ENCODE measurements at places on chromosomes 6 and 20. TPM values are rescaled to one million over a fixed set of nuclear protein-coding genes. Genes with fewer than 3 reads are reported as not detected.

DNA sequence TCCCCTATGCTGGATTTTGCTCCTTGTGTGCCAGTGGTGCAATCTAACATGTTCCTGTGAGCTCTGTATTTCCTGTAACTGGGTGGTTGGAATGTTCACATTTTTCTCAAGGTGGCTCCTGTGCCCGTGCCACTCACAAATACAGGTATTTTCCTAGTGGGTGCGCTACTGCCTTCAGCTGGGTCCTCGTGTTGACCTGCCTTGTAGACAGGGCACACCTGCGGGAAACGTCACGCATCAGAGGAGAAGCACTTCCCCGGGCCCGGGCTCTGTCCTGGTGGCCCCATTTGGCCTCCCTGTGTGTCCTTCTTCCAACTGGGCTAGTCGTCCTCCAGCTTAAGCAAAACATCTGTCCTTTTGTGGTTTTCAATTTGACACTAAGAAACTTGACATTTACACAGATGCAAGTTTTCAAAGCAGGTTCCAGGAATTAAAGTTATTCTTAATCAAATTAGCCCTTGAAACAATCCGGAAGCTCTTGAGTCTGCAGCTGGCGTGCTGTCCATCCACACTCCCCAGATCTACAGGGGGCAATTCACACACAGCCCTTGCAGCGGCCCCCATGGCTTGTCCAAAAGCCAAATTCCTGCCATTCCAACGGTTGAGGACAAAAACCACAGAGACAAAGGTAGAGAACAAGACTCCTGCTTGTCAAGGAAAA, 275.1 kb downstream of the CDC5L start:
- no peak for DNase-seq

- no peak for DNase-seq
Observed at GRCh38 chr20:46439837-46440236, 33.4 kb upstream of the ELMO2 start.

GRCh38 chr6:165936660-165937059, 231.0 kb downstream of the TBXT start:
- DNase-seq: no peak

- peak; percentile 70 for DNase-seq
Observed at GRCh38 chr20:51631011-51631950, 88.8 kb upstream of the NFATC2 start.

GRCh38 chr6:43785220-43785752, 15.3 kb downstream of the VEGFA start:
- no peak for DNase-seq

- peak; percentile 84 for DNase-seq
Observed at GRCh38 chr6:45421709-45422502, 44.2 kb upstream of the SUPT3H start.

GRCh38 chr6:47853766-47854165, 71.9 kb downstream of the OPN5 start:
- no peak for DNase-seq

DNA sequence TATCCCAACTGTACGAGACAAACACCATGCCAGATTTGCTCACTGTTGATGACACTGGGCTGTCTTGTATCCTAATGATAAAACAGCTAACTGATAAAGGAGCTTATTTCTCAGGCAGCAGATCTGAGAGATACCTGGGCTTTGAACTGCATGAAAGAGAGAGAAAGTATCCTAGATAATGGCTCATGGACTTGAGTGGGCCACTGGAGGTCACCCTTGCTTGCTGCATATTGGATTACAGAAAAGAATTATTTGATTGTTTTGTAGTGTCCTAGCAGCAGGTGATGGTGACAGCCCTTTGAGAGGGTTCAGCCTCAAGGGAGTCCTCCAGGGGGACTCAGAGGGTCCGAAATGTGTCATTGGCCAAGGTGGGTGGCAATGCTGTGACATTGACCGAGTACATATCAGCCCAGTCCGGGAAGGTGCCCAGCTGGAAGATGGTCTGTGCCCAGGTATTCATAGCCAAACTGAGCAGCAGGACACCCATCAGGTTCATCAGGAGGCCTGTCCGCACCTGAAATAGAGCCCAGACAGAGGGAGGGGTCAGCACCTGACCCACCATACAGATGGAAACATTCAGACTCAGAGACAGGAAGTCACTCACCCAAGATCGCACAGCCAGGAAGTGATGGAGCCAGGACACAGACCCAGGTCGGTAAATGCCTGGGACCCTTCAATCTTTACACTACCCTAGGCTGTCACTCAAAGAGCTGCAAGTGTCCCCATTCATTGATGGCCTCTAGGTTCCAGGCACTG, 9.4 kb upstream of the OCSTAMP start:
- DNase-seq: no peak

DNA sequence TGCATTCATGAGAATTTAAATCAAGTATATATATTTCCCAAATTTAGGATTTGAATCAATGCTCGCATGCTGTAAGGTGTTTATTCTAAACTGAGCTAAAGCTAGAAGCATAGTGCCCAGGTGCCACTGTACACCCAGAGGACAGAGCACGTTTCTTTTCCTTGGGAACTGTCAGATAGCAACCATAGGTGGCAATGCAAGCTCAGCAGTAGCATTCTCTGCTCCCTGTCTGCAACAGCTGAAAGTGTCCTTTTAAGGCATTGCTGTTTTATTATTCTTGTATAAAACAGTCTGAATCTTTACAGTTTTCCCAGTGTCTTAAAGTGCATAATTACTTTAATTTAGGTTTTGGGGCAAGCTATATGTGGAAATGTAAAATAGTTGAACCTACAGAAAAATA, 443.4 kb upstream of the MMS22L start:
- DNase-seq: no peak

- peak; percentile 84 for DNase-seq
Observed at GRCh38 chr6:29834564-29835436, 7.2 kb downstream of the HLA-G start.

DNA sequence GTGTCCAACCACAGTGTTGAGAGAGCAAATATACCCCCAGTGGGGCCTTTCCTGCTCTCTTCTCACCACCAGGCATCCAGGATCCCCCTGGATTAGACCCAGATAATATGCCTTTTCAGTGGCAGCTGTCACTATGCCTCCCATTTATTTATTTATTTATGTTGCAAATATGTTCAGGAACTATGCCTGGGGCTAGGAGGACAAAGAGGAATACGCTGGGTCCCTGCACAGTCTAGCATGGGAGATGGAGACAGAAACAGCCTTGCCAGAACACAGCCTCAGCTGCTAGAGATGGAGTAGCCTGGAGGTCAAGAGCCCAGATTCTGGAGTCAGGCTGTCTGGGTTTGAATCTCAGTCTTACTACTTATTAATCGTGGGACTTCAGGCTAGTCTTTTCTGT, 74.6 kb upstream of the LRFN2 start:
- no peak for DNase-seq

DNA sequence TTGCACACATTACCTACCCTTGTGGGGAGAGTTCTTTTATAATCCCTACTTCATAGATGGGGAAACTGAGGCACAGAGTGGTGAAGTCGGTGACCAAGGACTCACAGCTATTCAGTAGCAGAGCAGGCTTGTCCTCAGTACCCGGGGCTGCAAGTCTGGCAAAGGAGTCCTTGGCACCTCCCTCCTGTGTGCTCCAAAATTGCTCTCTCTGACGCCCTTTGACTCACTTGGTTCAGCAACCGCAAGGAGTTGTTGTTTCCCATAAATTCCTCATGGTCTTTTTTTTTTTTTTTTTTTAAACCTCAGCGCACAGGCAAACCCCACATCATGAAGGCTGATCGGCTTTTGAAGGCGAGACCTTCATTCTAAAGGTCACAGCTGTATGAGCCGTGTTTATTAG, 143.2 kb downstream of the CEBPB start:
- DNase-seq: no peak

GRCh38 chr6:126156973-126157372, 170.6 kb downstream of the TRMT11 start:
- DNase-seq: no peak

GRCh38 chr6:163842467-163842866, 427.9 kb downstream of the QKI start:
- no peak for DNase-seq

DNA sequence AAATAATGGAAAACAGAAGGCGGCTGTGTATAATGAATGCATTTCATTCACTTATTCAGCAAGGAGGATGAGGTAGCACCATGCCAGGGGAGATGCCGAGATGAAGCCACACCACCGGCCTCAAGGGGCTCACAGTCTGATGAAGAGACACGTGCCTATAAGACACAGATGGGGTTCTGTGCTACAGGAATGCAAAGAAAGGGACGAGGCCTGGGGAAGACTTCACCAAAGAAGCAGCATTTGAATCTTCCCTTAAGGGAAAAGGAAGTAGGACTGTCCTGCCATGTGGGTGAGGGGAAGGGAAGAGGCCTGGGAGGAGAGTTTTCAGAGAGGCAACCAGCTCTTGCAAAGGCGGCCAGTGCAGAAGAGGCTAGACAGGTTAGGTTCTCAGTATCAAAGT, 98.9 kb downstream of the PSMG4 start:
- no peak for DNase-seq

- DNase-seq: no peak
Observed at GRCh38 chr20:34927736-34928135, 27.9 kb downstream of the GSS start.

GRCh38 chr6:42679358-42679757, 43.0 kb downstream of the PRPH2 start:
- no peak for DNase-seq

- no peak for DNase-seq
Observed at GRCh38 chr6:31525553-31525931, 3.2 kb upstream of the MCCD1 start.

GRCh38 chr6:6741264-6741663, 152.7 kb downstream of the LY86 start:
- no peak for DNase-seq

DNA sequence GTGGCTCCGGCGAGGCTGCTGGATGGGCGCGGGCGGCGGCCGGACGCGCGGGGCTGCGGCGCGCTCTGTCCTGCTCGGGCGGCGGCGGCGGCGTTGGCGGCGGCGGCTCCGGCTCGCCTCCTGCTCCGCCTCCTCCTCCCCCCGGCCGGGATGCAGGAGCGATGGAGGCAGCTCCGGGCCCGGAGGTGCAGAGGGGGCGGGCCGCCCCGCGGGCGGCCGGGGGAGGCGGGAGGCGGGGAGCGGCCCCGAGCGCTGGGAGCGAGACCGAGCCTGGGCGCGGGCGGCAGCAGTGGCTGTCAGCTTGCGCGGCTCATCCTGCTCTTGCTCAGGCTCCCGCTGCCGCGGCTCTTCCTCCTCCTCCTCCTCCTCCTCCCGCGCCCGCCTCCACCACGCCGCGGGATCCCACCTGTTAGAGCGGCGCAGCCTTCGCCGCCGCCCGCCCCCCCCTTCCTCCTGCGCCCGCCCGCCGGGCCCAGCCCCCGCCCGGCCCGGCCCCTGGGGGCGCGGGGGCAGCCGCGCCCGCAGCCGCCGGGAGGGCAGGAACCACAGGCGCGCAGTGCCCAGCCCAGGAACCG, at the start of gene NOL4L:
NOL4L (minus strand) TSS at position 323 of the 575 bp plus-strand sequence. CDS start 443 bp downstream, outside the sequence.
- DNase-seq: peak; percentile 79

DNA sequence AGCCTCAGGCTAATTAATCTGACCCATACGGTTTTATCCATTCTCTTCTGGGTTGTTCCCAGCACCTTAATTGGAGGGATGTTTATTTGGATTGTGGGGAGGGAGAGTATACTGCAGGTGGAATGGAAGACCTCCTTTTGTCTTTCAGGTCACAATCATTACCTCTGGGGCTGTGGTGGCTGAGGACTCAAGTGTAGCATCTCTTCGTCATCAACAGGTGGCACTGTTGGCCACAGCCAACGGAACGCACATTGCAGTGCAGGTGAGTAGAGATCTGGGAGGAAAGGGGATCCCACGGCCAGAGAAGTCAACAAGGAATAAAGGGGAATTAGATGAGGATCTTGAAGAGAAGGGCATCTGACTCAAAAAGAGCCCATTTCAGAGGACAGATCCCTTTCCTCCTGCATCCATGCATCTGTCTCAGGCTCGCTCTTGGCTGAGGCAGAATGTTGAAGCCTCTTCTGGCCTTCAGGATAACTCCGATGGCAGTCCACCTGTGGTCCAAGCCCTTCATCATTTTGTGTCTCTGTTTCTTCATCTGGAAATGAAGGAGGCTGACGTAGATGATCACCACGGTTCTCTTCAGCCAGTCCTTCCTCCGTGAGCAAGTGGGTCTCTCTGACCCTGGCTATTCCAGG, 3.2 kb upstream of the DEF6 start:
- DNase-seq: peak; percentile 87

DNA sequence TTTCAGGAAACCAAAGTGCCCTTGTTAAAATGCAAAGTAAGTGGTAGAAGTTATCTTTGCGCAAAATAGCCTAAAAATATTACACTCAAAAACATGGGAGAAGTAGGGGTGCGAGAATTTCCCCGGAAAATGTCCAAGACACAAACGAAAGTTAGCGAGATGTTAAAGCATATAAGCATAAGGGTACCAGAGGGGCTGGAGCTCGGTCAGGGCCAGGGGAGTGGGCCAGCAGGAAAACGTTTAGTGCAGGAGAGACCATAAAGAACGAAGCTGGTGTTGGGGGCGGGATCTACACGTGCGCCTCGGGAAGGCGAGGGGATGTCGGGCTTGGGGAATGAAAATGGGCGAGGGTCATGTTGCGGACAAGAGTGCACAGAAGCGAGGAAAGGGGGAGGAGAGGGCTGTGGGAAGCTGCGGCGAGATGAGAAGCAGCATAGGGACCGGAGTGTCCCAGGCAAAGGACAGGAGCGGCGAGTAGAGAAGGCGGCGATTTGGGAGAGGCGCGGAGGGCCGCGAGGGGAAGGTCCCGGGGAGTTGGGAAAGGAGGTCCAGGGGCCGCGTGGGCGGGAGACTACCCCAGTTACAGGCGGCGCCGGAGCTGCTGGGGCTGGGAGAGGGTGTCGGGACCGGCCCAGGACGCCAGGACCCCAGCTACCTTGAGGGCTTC, 600 bp downstream of the XPO5 start:
- no peak for DNase-seq

DNA sequence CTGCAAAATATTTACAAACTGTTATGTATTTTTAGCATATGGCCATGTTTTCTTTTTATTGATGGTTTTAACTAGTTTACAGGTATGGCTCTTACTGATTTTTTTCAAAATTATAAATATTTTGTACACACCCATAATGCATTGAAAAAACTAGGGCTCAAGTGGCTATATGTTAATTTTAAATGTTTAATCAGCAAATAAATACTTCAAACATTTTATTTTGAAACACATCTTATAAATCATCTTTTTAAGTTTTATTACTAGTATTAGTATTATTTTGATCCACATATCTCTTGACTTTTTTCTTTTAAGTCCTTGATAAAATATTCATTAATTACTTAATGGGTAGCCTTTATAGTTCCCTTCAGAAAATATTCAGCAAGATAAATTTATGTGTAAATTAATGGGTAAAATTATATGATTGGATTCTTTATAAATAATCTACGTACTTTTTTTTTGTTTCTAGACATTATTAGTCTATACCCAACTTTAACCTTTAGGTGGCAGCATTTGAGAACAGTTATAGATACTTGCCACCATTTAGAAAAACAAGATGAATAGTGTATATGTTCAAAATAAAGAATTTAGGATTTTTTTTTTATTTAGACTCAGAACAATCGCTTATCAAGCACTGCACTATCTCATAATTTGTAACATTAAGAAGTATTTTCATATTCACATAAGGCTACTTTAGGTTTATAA, 241.9 kb downstream of the ADGRB3 start:
- DNase-seq: no peak

EYA4 gene
- not detected for total RNA-seq

C4B gene
- total RNA-seq: 2.9 TPM

UNC5CL gene
- total RNA-seq: 1.2 TPM

PRIM2 gene
- total RNA-seq: 41.3 TPM

BMP7 gene
- total RNA-seq: 0.07 TPM

LY6G5C gene
- total RNA-seq: 4.9 TPM

TAAR1 gene
- total RNA-seq: not detected

PSMB8 gene
- 342 TPM for total RNA-seq

ENPP5 gene
- total RNA-seq: not detected

PRSS35 gene
- not detected for total RNA-seq

PSORS1C2 gene
- total RNA-seq: not detected

PNPLA1 gene
- not detected for total RNA-seq

All from activated CD4-positive, alpha-beta T cell treated with anti-CD3 and anti-CD28 coated beads, Interleukin-2, amount 10 ng/mL, durations not matched to agents 24 days and 14 days (primary cell).